Fibroblast of the aortic adventitia (primary cell): ENCODE measurements at places on chromosomes 16 and 17. TPM values are rescaled to one million over a fixed set of nuclear protein-coding genes. Genes with fewer than 3 reads are reported as not detected.

KRT34 gene
- 0.45 TPM in 1 of 2 replicates, not detected in the other for total RNA-seq

HS3ST3B1 gene
- 2.3 and 9.1 TPM in 2 replicates for total RNA-seq

ACSM2B gene
- 0.49 TPM in 1 of 2 replicates, not detected in the other for total RNA-seq

PYDC1 gene
- not detected in 2 replicates for total RNA-seq

ENPP7 gene
- not detected in 2 replicates for total RNA-seq

NPIPB2 gene
- total RNA-seq, result 0.63 and 1.6 TPM in 2 replicates

GAS2L2 gene
- total RNA-seq, result not detected in 2 replicates

CD300LB gene
- total RNA-seq, result not detected in 2 replicates

UNC45B gene
- total RNA-seq, result not detected in 2 replicates
